Tracheal epithelial cell (primary cell): ENCODE measurements at places on chromosomes 1 and 21. TPM values are rescaled to one million over a fixed set of nuclear protein-coding genes. Genes with fewer than 3 reads are reported as not detected.

Gene C4BPA
- not detected in 2 replicates for total RNA-seq

Gene FCN3
- total RNA-seq, result 0.43 TPM in 1 of 2 replicates, not detected in the other

Gene LYPD8
- total RNA-seq, result under 0.01 TPM in 1 of 2 replicates, not detected in the other

Gene TCEA3
- total RNA-seq, result 17.4 and 18.1 TPM in 2 replicates

Gene SDE2
- 29.9 and 32.8 TPM in 2 replicates for total RNA-seq

Gene FBLIM1
- 74.6 and 288 TPM in 2 replicates for total RNA-seq

Gene AIRE
- total RNA-seq, result not detected in 2 replicates

Gene MSH4
- 0.21 and 0.24 TPM in 2 replicates for total RNA-seq

Gene WNT3A
- total RNA-seq, result under 0.01 TPM in 1 of 2 replicates, not detected in the other

Gene DHRS3
- 48.9 and 69.3 TPM in 2 replicates for total RNA-seq

Gene GJB4
- total RNA-seq, result 8.1 and 48.9 TPM in 2 replicates

Gene OR6K3
- under 0.01 TPM in 1 of 2 replicates, not detected in the other for total RNA-seq

Gene HSD17B7
- total RNA-seq, result 28.2 and 30.3 TPM in 2 replicates

Gene C1orf116
- 19.3 and 29.2 TPM in 2 replicates for total RNA-seq

Gene OLFML2B
- 0.48 TPM in 1 of 2 replicates, not detected in the other for total RNA-seq

Gene LRRC38
- not detected in 2 replicates for total RNA-seq

Gene FCAMR
- 0.24 TPM in 1 of 2 replicates, not detected in the other for total RNA-seq

Gene NBPF6
- total RNA-seq, result not detected in 2 replicates

Gene LRRC41
- 103 and 117 TPM in 2 replicates for total RNA-seq

Gene SLC44A3
- total RNA-seq, result 7.0 and 9.2 TPM in 2 replicates

Gene KIF17
- 1.7 TPM in 2 replicates for total RNA-seq

Gene CSF3R
- total RNA-seq, result 0.24 TPM in 1 of 2 replicates, not detected in the other

Gene ILF2
- total RNA-seq, result 103 and 208 TPM in 2 replicates

Gene ACTL8
- total RNA-seq, result not detected in 2 replicates

Gene TMEM200B
- total RNA-seq, result 2.8 and 2.9 TPM in 2 replicates

Gene DNAJC28
- 0.85 and 1.4 TPM in 2 replicates for total RNA-seq

Gene HEYL
- not detected in 2 replicates for total RNA-seq

Gene MCOLN3
- total RNA-seq, result 1.3 and 4.8 TPM in 2 replicates
